ENCODE measurements at places on chromosomes 1 and 21. TPM values are rescaled to one million over a fixed set of nuclear protein-coding genes. Genes with fewer than 3 reads are reported as not detected.
A peak's percentile ranks its signal among the peaks of the same experiment; 100 is the strongest.

GRCh38 chr1:2425892-2426291 is 13.5 kb upstream of the PEX10 start:
- no peak for DNase-seq

GRCh38 chr1:228989992-228990827 is 254.9 kb downstream of the RHOU start:
- no peak for DNase-seq

DNA sequence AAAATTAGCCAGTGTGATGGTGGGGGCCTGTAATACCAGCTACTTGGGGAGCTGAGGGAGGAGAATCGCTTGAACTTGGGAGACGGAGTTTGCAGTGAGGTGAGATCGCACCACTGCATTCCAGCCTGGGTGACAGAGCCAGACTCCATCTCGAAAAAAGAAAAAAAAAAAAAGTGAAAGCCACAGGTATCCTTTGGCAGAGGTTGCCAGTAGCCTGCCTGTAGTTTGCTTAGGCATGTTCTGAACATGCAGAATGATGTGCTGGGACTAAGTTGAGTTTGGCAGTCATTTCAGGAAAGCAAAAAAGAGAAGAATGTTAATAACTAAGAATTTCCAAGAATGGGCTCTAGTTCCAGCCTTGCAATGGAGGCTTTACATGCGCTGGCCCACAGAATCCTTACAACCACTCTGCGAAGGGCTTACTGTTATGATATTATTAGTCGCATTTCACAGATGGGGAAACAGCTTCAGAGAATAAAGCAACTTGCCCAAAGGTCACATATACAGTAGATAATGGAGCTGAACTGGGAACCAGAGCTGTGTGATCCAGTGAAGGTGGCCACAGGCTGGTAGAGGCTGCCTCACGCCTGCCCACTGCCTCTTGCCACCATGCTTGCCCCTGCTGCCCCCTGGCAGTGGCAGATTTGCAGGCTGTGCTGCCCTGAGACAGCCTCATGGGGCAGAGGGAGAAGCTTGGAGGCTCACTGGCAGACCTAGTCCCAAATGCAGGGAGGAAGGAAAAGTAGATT is 66.5 kb upstream of the LYST start:
- DNase-seq: no peak

DNA sequence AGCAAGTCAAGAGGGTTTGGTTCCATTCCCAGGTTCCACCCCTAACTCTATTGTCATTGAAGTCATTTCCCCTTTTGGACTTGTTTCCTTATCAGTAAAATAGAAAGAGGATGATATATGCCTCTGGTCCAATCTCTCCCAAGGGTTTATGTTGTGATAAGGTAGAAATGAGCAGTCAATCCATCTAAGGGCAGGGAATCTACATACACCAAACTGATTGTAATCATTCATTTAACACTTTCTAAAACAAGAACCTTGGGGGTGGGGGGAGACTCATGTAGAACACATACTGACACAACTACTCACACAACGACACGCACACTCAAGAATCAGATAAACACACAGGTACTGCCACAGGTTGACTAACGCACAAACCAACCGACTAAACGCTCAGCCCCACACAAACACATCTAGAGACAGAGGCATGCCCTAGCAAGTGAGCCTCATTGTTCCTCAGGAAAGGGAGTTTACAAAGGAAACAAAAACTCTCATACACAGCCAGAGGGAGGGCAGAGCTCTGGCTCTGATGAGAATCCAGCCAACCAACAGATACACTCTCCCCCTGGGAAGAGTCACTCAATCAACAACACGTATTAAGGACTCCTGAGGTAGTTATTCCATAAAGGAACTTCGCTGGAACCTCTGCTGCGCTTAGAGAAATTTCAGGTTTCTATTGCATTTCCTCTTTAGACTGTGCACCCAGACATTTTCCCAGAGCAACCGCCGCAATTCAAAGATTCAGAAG is 1.0 kb downstream of the F11R start:
- DNase-seq: peak; percentile 56

DNA sequence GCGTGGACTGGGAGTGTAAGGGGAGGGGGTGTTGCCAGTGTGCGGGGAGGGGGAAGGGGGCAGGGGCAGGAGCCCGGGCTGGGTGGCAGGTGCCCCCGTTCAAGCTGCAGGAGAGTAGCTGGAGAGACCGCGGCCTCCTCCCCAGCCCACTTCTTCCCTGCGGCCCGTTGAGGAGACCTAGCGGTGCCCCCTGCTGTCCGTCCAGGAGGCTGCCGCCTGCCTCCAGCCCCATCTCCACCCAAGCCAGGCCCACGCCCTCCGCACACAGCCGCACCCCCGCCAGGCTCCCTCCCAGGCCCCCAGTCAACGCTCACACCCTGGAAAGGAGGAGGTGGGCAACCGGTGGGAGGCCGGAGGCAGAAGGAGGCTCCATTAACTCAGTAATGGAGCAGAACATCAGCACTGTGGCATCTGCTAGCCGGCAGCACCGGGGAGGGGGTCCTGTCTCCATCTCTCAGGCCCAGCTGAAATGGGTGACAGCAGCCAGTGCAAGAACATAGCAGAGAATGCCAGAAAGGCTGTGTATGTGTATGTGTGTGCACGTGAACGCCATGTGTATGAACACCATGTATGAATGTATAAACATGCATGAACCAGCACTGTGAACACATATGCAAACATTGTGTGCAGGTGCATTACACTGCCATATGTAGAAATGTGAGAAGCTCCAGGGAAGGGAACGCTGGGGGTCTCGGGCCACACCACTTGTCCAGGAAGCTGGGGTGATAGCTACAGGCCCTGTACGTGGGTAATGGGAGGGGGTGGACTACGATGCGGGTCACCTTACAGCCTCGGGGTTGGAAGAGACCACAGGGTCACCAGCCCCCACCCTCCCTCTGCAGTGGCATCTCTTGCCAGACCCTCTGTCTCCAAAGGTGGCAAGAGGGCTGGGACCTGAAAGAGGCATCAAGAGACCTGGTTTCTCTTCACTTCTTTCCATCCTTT is 84.6 kb downstream of the SYT2 start:
- DNase-seq: no peak

- no peak for DNase-seq
Observed at GRCh38 chr1:103074224-103074623, 34.1 kb downstream of the COL11A1 start.

DNA sequence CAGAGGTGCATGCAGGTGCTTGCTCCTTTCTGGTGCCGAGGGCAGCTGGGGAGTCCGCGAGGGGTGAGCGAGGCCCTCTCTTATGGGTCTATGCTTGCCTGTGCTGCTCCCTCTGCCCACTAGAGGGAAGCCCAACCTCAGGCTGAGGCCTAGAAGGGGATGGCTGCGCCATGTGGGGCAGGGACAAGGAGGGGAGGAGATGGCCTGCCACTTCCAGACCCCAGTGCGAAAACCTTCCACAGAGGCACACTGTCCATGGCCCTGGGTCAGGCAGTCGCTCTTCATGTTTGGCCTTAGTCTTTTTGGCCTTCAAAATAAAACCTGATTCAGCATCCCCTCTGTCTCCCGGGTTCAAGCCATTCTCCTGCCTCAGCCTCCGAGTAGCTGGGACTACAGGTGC is 14.0 kb downstream of the RHBG start:
- DNase-seq: no peak

DNA sequence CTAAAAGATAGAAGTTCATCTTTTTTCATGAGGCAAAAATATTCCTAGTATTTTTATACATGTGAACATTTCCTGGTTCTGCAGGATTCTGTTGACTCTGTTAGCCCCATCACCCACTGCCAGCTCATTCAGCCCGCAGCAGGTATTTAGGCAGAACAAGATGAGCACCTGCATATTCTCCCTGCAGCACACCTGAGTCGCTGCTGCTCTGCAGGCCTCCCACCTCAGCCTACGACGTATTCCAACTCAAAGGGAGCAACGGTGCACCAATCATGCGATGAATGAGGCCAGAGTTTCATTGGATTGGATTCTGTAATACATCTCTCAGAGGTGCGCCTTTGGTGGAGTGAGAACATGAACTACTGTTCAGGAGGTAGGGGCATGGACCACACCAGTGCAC is 87.6 kb downstream of the CNIH3 start:
- DNase-seq: no peak

- no peak for DNase-seq
Observed at GRCh38 chr1:203475012-203475981, at the start of gene PRELP. Gene PRELP, plus strand, starts transcription at chr1:203475806. Its CDS starts 7,379 bp downstream, at chr1:203483185.

DNA sequence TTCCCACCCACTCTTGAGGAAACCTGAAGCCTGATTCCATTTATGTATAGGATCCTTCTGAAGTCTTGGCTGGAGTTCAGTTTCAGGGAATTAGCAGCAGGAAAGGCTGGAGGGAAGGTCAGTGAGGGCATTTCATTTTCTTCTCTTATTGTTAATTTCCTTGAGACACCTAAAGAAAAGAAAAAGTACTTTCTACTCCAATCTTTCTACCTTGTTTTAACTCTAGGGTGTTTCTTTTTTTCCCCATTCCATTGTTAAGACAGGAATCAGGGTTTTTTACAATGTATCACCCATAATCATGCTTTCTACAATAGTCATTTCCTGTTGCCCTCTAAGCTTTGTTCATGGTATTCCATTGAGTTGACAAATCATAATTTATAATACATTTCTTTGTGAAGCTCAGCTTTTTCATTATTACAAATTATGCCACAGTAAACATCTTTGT is 27.4 kb downstream of the SNRPE start:
- DNase-seq: no peak

DNA sequence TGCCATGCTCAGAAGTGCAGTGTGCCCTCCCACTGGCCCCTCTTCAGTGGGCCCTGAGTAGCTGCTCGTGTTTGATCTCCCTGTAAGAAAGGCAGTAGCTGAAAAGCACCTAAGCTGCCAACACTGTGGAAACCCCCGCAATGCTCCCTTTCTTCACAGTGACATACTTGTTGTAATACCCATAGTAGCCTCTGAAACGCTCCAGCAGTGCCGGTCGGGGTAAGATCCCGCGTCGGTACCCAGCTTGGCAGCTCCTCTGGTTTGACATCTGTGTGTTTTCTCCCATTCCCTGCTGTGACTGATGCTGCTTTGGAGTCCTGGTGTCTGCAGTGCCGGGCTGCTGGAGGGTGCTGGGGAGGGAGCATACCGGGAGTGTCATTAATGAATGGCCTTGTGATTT is 3.6 kb downstream of the CHAF1B start:
- DNase-seq: no peak

- DNase-seq: no peak
Observed at GRCh38 chr1:168482106-168482505, 61.7 kb downstream of the XCL2 start.

DNA sequence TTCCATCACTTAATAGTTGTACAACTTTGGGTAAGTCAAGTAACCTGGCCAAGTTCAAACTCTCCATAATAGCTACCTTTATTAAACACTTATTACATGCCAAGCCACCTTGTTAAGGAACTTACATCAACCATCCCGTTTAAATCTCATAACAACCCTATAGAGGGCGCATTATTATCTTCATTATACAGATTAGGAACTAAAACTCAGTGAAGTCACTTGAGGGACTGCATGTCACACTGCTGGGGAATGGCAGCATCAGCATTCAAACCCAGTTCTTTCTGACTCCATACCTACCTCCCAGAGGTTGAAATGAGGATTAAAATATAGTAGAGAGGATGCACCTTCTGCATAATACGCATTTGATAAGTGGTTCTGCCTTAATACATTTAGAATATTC is 47.1 kb upstream of the PLA2G2C start:
- no peak for DNase-seq

DNA sequence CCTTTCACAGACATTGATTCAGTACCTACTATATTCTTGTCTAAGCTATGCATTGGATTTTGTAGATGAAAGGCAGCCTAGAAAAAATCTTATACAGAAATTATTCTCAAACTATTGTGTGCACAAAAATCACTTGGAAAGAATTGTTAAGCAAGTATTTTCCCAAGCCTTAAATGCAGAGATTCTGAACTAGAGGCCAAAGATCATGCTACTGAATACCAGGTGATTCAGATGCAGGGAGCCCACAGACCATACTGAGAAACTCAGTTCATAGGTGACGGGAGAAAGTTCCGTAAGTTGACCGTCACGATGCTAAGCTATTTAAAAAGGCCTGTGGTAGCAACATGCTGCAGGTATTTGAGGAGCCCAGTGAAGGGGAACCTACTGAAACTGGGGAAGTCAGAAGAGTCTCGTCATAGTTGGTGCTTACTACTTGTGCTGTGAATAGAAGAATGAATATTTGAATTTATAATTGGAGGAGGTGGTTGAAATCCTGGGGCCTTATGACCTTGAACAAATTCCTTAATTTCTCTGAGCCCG is 150.8 kb downstream of the NFIA start:
- DNase-seq: no peak

DNA sequence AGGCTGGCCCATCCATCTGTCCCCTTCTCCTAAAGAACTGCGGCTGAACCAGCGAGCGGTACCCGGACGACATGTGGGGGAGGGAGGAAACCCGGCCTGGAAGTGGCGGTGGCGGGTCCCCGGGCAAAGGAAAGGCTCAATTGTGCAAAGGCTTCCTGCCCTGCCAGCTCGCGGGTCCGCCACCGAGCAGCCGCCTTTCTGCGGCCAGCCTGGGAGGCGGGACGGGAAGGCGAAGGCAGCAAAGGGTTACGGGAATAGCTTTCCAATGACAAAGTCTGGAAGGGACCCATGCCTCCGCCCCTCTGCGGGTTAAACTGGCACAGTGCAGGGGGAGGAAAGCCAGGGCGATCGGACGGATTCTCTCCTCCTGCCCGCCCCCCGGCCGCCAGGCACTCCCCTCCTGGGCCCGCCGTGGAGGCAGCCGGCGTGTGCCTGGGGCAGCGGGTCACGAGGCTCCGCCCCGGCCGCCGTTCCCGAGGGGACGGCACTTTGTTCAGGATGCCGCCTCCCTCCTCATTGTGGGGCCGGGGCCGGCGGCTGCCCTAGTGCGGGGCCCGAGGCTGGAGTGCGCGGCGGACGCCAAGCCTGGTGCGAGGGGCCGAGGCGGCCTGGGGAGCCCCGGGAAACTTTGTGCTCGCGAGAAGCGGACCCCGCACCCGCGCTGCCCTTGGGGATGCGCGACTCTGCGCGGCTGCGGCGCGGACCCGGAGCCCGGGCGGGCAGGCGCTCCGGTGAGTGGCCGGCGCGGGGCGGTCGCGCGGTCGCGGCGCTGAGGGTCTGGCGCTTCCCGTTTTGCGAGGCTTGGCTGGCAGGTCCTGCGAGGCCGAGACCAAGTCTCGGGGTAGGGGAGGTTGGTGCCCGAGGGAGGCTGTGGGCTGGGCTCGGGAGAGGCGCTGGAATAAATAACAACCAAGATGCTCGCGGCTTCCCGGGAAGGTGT is at the start of gene NAV1:
Gene NAV1 (plus strand): TSS at position 516 of the 940 bp plus-strand sequence. CDS start 83,758 bp downstream, outside the sequence.
- no peak for DNase-seq

Gene USH2A
- 0.16 TPM for total RNA-seq

Gene ANKRD35
- 2.2 TPM for total RNA-seq

Gene NBPF4
- not detected for total RNA-seq

Gene FMO2
- 1.7 TPM for total RNA-seq

Gene TP73
- 0.63 TPM for total RNA-seq

Gene SLAMF9
- not detected for total RNA-seq
